B cell (primary cell): ENCODE measurements at places on chromosomes 2 and 18. TPM values are rescaled to one million over a fixed set of nuclear protein-coding genes. Genes with fewer than 3 reads are reported as not detected.
A peak's percentile ranks its signal among the peaks of the same experiment; 100 is the strongest.

The KIF1A gene
- total RNA-seq = not detected in 2 replicates

The EVX2 gene
- total RNA-seq = not detected in 2 replicates

The ALPG gene
- total RNA-seq = not detected in 2 replicates

The PROKR1 gene
- not detected in 2 replicates for total RNA-seq

The STARD7 gene
- 132 and 133 TPM in 2 replicates for total RNA-seq

- DNase-seq = no peak
These were observed 36.3 kb downstream of the CYP27C1 start for GRCh38 chr2:127183771-127184170.

GRCh38 chr2:29759360-29759759, 162.0 kb downstream of the ALK start:
- DNase-seq = no peak

DNA sequence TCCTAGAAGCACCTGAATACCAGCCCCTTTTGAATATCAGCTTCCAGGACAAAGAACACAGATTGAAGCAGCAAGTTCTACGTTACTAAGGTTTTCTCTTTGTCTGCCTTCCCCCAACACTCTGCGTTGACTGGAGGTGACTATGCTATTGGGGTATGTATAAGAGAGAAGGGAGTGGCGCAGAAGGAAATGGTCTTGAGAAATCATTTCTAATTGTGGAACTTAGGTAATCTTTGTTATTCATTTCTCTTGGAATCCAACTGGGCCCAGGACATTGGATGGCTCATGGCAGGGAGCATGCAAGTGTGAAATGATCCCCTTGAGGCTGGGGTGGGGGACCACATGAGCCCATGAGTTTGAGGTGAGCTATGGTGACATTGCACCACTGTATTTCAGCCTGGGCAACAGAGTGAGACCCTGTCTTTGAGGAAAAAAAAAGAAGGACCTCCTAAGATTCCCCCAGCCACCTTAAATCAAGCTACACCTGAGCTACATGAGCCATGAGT, 29.7 kb downstream of the XDH start:
- DNase-seq = no peak

DNA sequence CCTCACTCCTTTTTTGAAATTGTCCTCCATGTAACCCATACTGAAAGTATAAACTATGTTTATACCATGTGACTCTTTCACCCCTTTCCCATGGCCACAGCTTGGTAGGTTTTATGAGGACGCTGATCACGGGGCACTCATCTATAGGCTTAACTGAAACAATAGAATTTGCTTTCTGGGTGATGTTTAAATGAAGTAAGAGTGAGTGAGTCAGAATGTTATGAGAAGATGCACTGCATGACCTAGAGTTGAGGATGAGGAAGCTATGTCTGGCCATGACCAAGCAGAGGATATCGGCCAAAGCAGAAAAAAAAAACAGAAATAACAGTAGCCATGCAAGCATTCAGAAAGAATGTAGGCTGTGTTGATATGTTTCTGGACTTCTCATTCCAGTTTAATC, 34.9 kb downstream of the SCN1A start:
- DNase-seq = no peak

GRCh38 chr2:187774551-187775071, 220.4 kb upstream of the TFPI start:
- no peak for DNase-seq

DNA sequence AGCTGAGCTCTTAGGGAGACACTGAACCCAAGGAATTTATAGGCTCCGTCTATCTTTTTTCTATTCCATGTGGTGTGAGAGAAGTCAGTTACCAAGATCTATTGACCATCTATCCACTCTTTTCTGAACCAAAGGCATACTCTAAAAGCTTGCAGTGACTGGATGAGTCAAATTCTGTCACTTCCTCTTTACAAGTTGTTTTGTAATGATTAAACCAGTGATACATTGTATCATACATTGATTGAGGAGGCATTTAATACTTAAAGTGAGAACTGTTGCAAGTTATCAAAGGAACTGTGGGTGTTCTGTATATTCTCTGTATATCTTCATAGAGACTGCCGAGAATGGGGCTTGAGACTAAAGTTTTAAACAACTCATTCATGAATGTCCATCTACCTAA, 188.8 kb downstream of the CAMKMT start:
- no peak for DNase-seq

DNA sequence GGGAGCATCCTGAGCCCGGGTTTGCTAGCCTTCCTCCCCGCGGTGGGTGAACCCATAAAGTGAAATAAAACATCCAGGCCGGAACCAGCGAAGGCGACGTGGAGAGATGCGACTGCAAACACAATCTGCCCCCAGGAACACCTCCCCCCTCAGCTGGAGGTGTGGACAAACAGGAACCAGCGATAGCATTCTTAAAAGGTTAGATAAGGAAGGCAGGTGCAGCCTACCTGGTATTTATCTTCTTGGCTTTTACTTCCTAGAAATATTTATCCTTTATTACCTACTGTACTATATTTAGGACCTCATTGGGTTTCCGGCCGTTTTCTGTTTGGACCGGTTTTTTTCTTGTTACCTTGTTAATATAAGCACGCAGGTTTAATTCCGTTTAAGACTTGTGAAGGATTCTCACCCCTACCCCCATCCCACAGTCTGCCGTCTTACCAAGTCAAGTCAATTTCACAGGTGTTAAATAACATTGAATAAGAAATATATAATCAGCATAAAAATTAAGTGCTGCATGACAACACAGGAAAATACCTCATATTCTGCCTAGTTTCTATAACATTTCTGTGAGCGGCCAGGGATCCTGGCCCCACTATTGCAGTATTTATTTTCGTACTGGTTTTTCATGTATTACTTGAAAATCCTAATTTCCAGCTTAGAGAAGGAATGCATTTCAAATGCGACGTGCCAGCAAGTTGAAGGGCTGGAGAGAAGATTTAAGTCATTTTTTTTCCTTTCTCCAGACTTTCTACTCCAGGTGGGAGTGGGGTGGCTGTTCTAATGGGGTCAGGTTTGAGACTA, 224.0 kb upstream of the ID2 start:
- DNase-seq = no peak

GRCh38 chr2:99261242-99261641, 5.8 kb upstream of the LYG2 start:
- DNase-seq = no peak

- no peak for DNase-seq
These were observed 31.8 kb downstream of the CREB1 start for GRCh38 chr2:207561386-207562080.

- peak; percentile 27 for DNase-seq
These were observed 777 bp upstream of the C18orf32 start for GRCh38 chr18:49487711-49488310.

DNA sequence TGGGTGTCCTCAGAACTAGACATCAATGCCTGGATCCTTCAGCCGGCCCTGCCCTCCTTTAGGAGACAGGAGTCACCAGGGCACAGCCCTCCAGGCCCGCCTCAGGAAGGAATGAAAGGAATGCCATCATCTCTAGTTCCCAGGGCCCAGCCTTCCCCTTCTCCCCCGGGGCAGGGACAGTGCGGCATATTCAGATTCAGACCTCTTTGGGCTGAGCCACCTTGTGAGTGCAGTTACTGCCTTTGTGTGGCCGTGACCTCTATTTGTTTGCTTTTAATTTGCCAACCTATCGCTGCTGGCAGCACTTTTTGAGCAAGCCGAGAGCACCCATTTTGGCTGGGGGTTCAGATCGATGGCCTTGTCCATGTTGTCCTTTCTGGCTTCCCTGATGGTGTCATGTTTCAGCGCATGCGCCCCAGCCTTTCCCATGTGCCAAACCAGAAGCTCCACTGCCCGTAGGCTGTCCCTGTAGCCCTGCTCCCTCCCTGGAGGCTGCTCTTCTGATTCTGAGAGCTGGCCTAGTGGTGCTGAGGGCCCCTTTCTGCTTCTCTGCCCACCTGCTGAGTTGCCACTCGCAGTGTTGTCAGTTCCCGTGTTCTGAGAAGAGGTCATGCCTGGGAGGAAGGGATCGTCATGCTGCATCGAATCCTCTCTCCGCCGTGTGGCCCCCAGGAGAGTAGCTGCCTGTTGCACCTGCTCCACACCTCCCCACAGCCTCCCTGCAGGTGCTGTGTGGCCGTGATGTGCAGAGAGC, 10.9 kb downstream of the ANKRD23 start:
- no peak for DNase-seq

DNA sequence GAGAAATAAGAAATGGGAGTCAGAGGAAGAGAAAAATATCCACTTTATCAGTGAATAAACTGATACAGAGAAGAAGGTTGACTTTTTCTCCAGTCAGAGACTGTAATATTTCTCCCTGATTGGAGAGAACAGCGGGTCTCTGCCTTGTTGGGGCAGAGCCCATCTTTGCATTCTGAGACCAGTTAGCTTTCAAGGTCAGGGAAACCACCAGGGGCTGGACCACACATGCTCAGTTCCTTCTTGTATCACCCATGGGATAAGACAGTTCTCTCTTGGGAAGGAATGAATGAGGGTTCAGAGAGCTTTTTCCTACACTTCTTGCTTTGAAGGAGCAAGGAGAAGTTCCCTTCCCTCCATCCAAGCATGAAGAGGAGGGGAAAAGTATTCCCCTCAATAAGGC, 12.2 kb downstream of the GPATCH11 start:
- no peak for DNase-seq
